ENCODE measurements at places on chromosomes 6 and 20.

- no peak for DNase-seq
Measured at GRCh38 chr6:119594907-119595306, 245.3 kb upstream of the MAN1A1 start.

- no peak for DNase-seq
Measured at GRCh38 chr20:39269493-39270217, 307.5 kb downstream of the DHX35 start.

GRCh38 chr6:131387562-131388447, 185.2 kb upstream of the ARG1 start:
- no peak for DNase-seq

- no peak for DNase-seq
Measured at GRCh38 chr6:35273822-35274559, 14.5 kb downstream of the ZNF76 start.

DNA sequence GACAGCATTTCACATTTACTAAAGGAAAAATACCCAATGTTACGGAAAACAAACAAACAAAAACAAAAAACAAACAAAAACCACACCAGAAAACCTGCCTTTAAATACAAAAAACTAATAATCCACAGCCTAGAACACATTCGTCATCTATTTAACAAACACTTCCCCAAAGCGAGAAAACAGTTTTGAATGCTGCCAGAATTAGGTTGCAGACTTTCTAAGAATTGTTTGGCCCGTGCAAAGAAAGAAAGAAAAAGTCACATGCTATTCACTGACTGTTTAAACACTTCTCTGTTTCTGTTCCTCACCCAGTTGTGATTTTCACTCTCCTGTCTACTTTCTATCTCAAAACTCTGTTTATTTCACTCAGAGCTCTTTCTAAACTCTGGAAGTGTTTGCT, 52.5 kb downstream of the BCAS1 start:
- no peak for DNase-seq

- no peak for DNase-seq
Measured at GRCh38 chr6:21134356-21134755, 459.2 kb upstream of the SOX4 start.

GRCh38 chr6:110529355-110529754, 52.9 kb upstream of the SLC22A16 start:
- no peak for DNase-seq

DNA sequence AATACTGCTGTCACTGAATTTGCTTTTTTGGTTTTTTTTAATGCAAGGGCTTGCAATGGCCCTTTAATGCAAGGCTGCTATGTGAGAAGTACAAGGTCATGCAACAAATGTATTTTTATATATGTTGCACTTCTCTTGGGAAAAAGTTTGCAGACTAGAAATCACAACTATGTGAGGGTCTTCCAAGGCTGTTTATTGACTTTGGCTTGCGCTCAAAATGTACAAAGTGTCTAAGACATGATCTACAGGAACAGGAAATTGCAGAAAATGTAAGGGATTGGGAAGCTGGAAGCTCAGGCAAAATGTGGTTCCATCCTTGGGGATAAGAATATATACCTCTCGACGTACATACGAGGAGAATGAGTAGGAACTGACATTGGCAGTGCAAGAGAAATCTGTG, 92.2 kb upstream of the F13A1 start:
- DNase-seq: no peak

GRCh38 chr20:13283869-13284829, 63.1 kb downstream of the ISM1 start:
- no peak for DNase-seq

GRCh38 chr6:37783025-37783855, 36.3 kb upstream of the ZFAND3 start:
- DNase-seq: peak; percentile 88

- DNase-seq: no peak
Measured at GRCh38 chr6:126804332-126805064, 314.0 kb upstream of the RSPO3 start.

GRCh38 chr20:57380081-57380750, 11.0 kb upstream of the RBM38 start:
- DNase-seq: no peak

GRCh38 chr6:39439342-39440038, 117.0 kb upstream of the KCNK16 start:
- no peak for DNase-seq

DNA sequence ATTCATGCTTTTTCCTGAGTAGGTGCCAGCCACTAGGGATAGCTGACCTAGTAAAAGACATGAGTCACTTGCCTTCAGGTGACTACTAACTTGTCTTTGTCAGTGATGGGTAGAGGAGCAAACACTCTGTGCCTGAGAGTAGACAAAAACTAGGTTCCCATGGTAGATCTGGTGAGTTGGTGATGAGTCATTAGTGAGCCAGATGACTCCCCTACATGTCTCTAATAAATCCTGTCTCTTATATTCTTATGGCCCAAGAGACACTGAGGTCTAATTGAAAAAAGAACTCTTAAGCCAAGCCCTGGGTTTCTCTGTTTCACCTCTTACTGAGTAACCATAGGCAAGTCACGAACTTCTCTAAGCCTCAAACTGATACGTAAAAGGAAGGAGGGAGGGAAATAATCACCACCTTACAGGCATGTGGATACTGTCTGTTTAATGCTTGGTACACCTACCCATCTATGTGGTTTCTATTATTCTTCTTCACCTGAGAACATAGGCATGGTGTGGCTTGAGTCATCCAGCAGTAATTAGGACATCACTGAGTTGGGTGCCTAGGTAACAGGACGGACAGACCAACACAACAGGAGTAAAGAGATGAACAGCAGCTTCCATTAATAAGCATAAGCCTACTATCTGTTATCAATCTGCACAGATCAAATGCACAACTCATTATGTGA, 20.3 kb downstream of the TTPAL start:
- DNase-seq: no peak

- DNase-seq: no peak
Measured at GRCh38 chr6:63140114-63140513, 71.2 kb upstream of the FKBP1C start.

- no peak for DNase-seq
Measured at GRCh38 chr6:41641352-41641925, 3.2 kb downstream of the MDFI start.

DNA sequence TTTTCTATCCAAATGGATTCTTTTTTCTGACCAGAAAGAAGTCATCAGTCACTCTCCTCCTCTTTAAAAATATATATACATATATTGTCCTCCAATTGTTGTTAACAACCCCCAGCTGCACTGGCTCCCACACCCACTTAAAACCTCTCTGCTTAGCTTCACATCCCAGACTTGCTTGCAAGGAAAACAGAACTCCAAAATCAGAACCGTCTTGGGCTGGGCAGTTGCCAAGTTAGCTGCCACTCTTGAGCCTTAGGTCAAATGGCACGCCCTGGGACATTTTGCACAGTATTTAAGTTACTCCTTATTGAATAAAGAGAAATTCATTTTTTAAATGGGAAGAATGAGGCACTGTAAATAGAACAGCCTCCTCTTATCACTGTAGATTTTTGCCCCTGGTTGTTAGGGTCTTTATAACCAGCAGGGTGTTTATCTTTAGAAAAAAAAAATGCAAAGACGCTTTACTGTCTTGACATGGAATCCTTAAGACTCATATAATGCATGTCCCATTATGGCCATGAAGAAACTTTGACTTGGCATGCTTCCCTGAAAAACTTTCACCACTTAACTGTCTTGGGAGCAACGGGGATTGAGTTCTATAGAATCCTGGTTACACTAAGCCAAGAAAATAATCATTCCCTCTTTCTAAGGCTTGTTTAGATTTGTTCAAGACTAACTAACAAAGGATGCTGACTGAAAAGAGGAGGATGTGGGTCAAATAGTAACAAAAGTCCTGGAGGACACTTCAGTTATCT, 204.5 kb downstream of the ISM1 start:
- no peak for DNase-seq

GRCh38 chr6:1449896-1450295, 60.5 kb downstream of the FOXF2 start:
- DNase-seq: no peak

GRCh38 chr6:24957199-24957598, 21.4 kb upstream of the RIPOR2 start:
- no peak for DNase-seq

- no peak for DNase-seq
Measured at GRCh38 chr6:14852375-14852774, 393.5 kb upstream of the JARID2 start.

DNA sequence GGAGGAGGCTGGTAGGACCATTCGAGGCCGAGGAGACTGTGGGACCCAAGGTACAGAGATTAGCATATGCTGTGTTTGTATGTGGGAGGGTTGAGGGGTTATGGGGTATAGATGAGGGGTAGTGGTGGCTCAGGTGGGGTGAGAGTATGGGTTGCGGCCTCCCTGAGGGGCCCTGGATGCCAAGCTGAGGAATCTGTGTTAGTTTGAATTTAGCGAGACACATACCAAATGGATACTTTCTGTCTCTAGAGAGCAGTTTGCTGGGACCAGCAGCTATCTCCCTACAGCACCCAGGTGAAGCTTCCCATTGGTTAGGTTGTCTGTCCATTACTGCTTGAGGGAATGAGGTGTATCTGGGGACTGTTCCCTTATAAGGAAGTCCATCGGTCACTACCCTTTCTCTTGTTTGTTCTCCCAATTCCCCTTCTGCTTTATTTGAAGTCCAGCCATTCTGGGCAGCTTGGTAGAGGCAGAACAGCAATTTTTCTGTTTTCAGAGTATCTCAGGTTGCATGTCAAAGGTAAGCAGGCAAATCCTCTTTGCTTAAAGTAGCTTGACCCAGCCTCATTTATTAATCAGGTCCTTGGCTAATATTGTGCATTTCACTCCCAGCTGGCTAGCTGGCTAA, 15.2 kb downstream of the CHMP4B start:
- DNase-seq: peak; percentile 27

DNA sequence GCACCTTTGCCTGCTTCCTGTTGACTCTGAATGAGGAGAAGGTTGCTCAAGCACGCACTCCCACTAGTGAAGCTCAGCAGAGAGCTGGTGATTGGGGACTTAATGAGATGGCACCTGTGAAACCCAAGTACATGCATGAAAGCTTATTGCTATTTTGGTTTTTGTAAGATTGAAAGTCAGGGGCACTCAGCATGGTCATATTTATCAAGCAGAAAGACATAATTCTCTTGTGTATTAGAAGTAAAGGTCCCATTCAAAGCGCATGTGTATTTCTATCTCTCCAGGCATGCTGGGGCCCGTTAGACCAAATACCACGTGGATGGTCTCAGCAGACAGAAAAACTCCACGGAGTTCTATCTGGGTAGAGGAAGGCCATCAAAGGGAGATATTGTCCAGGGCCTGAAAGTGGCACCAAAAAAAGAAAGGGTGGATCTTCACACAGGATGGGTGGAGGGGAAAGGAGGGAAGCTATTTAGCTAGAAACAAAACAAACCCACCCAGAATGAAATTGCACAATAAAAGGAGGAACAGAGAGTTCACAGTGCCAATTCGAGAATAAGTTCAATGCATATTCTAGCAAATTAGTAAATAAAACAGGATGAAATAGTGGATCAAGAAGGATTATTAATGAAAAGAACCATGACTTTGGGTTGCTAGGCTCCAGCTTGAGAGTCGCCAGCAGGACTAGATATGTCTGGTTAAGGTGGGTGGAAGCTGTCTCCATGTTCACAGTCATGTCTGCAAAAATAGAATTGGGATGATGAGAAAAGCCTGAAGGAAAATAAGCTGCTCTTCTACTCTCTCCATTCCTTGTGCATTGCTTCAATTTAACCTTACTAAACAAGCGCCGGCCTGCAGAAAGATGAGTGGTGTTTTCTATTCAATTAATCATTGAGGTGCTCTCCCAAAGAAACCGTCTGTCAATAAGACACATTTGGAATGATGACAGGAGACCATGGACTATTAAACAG, 224.9 kb upstream of the DTNBP1 start:
- no peak for DNase-seq

DNA sequence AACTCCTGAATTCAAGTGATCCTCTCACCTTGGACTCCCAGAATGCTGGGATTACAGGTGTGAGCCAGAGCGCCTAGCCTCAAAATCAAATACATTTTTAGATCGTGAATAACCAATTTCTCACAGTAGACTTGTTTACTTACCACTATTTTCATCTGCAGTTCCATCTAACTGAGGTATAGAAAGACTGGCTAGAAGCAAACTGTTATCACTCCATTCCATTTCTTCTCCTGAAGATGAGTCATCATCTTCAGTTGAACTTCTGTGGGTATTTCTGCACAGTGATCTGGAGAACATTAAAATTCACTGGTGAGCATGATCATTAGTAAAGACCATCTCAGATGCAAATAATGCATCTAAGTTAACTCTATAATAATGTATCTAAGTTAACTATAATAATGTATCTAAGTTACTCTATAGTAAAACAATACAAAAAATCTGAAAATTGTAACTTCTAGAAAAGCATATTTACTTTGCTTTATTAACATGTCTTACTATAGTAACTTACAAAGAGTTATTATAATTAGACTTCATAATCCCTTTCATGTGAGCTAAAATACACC, 105.4 kb downstream of the REV3L start:
- no peak for DNase-seq

- DNase-seq: no peak
Measured at GRCh38 chr6:46103441-46104115, 26.2 kb upstream of the ENPP4 start.

DNA sequence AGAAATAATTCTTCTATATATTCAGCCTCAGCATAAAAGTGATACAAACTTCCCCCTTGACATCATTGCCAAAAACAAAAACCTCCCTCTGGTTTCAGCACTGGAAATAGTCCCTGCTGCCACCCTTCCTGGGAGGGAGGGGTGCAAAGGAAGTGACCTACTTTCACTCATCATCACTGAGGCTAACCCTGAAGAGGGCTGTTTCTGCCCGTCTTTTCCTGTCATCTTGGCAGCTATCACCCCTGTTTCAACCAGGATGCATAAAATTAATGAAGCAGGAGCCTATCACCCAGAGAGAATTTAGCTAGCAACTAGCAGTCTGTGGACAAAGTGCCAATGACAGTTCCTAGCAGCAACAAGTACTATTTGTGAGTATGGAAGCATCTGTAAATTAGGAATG, 397.8 kb downstream of the LAMA2 start:
- no peak for DNase-seq

- DNase-seq: no peak
Measured at GRCh38 chr6:143150281-143150680, 89.6 kb downstream of the AIG1 start.

DNA sequence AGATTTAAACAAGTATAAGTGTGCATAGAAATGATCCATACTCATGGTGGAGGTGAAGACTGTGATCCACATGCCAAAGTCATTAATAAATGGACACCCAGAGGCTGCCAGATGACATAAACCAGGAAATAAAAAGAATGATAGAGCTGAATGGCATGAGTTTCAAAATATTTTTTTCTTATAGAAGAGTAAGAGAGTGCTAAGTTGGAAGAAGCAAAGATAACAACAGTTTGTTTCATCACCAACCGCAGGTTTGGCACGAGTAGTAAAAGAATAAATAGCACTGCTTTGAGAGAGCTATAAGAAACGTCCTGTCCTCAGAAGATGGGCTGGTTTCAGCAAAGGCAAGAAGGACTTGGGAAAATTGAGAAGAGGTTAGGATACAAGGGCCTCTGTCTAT, 246.9 kb downstream of the UBE3D start:
- DNase-seq: no peak

- no peak for DNase-seq
Measured at GRCh38 chr6:79377888-79378348, 143.4 kb upstream of the HMGN3 start.

- no peak for DNase-seq
Measured at GRCh38 chr20:41615110-41615509, 3.1 kb downstream of the CHD6 start.
